ENCODE measurements at places on chromosomes 12 and 14.
A peak's percentile ranks its signal among the peaks of the same experiment; 100 is the strongest.

DNA sequence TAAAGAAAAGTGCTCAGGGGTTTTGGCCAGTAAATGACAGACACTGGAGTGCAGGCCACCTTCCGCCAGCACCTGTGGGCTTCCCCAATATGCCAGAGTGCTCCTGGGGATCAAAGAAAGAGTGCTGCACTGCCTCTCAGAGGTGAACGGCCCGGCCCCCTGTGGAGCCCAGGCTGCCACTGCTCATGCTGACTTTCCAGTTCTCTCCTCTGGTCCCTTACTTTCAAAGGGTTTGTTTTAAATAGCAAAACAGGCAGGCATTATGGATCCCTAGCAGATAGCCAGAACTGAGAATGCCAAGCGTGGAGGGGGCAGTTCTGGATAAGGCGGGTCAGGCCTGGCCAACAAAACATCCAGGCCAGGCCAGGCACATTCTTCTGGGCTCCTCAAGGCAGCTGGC is 59.6 kb downstream of the MDM2 start:
- no peak for DNase-seq

- DNase-seq: no peak
These were observed 368.6 kb downstream of the DPF3 start for GRCh38 chr14:72525087-72525915.

DNA sequence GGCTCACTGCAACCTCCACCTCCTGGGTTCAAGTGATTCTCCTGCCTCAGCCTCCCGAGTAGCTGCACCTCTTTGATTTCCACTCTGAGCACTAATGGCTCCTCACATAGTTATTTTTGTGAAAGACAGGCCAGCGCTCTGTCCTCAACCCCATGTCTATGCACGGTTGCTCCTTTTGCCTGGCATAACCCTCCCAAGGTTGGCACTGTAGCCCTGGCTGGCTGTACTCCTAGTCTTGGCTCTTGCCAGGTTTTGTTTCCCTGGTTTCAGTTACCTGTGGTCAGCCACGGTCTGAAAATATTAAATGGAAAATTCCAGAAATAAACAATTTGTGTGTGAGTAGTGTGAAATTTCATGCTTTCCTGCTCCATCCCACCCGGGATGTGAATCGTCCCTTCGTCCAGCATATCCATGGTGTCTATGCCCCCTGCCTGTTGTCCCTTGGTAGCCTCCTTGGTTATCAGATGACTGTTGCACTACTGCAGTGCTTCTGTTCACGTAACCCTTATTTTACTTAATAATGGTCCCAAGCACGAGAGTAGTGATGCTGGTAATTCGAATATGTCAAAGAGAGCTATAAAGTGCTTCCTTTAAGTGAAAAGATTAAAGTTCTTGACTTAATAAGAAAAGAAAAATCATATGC is 12.3 kb upstream of the DCD start:
- DNase-seq: no peak

DNA sequence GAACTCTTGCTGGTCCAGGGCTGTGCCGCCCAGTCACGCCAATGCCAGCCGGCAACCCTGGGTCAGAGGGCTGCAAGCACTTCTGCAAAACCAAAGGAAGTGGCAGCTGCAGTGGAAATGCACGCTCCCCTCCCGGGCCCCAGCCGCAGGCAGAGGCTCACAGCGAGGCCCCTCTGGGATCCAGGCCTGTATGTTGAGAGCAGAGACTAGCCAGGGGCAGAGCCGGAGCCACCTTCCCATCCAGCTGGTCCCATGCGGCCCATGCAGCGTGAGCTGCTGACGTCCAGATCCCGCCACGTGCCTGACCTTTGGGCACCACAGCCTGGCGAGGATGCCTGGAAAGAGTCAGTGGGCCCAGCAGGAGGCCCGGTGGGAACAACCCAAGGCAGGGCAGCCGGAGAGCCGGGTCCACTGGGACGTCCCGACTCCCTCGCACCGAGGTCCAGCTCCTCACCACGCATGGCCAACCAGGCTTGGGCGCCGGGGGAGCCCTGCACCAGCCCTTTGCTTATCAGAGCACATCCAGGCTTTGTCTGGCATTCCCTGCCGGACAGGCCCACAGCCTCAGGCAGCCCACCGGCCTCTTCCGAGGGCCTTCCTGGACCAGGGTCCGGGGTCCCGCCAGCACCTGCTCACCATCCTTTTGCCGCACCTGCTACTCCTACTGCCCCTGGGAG is 4.3 kb downstream of the GPR132 start:
- DNase-seq: peak; percentile 48

- DNase-seq: no peak
These were observed 155.9 kb upstream of the NUDT4 start for GRCh38 chr12:93221841-93222240.

DNA sequence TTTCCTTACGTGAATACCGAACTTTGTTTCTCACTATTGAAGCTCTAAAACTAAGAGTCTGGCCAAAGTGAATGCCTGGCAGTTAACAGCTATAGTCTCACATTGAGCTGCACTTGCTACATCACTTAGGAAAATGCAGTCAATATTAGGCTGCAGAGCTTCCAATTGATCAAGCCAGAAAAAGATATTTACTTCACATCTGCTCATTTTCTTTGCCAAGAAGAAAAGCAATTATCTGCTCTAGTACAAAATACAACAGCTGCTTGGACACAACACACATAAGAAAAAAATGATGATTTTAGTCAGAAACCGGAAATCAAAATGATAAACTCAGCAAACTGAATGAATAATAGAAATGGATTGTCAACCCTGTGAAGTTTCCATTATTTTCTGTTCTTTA is 45.4 kb downstream of the TMTC1 start:
- DNase-seq: no peak
